ENCODE measurements at places on chromosomes 7 and 10.

DNA sequence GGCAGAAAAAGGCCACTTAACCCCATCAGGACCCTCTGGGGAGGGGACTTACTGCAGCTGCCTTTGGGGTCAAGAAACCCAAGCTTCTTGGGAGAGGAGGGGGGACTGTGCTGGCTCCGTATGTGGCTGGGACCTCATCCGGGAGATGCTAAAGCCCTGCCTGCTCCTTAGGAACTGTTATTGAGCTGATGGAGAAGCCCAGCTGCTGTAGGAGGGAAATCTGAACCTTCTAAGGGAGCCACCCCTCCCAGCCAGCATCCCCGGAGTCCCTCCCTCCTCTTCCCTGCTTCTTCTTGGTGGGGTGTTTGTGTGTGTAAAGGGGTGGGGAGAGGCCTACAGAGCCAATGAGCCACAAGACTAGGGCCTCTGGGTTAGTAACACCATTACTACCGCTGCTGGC is 8.2 kb downstream of the KCNIP2 start:
- DNase-seq, result no peak

GRCh38 chr10:33493978-33494377 is 159.5 kb upstream of the NRP1 start:
- DNase-seq, result no peak

- no peak for DNase-seq
Observed at GRCh38 chr7:101634196-101634717, 5.2 kb upstream of the MYL10 start.

DNA sequence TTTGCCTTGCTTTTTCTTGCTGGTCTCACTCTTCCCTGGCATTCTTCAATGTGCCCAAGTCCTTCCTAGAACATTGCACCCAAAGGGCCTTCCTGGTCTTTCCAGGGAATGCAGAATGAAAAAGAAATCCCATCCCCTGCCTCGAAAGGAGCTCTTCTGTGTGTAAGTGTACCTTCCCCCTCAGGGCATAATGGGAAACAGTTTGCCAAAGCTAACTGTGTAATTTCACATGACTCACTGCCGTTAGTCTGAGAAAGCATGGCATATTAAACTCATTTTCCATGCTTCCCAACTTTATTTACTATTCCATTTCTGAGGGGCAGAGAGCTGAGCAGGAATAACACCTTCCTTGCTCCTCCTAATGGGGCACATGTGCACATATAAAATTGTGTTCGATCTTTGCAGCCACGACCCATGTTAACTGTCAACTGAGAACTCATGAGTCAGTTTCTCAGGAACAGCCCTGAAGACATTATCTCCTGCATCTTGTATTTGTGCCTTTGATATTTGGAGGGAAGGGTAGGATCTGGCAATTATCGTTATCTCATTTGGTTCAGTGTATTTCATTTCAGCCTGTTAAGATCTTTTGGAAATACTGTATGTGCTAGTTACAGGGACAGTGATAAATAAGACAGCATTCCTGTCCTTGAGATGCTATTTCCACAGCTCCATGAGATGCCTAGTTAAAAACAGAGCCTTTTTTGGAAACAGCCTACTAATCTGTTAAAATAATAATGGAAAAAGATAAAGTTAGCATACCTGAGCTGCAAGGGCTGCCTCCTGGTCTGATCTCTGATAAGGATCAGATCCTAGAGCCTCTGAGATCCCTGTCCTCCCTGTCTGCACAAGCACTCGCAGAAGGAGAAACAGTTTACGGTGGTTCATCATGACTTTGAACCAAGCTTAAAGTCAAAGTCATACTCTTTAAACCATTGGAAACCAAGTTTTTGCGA is 42.3 kb downstream of the IKZF1 start:
- DNase-seq, result peak; percentile 84

- no peak for DNase-seq
Observed at GRCh38 chr10:85623758-85624157, 742.8 kb downstream of the GRID1 start.

GRCh38 chr10:86665868-86666267 is 2.4 kb upstream of the LDB3 start:
- DNase-seq, result no peak

GRCh38 chr7:87476179-87476557 is 688 bp upstream of the ABCB4 start:
- no peak for DNase-seq

DNA sequence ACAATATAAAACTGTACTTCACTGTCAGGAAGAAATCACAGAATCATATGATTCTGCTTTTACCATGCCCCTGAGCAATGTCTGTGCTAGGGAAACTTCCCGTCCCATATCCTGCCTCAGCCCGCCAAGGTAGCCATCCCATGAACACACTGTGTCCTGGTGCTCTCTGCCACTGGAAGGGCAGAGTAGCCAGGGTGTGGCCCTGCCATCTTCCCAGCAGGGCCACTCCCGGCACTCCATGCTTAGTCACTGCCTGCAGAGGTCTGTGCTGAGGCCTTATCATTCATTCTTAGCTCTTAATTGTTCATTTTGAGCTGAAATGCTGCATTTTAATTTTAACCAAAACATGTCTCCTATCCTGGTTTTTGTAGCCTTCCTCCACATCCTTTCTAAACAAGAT is 31.8 kb downstream of the AP3M1 start:
- no peak for DNase-seq

- DNase-seq, result no peak
Observed at GRCh38 chr7:95404316-95404865, 8.2 kb upstream of the PON3 start.

DNA sequence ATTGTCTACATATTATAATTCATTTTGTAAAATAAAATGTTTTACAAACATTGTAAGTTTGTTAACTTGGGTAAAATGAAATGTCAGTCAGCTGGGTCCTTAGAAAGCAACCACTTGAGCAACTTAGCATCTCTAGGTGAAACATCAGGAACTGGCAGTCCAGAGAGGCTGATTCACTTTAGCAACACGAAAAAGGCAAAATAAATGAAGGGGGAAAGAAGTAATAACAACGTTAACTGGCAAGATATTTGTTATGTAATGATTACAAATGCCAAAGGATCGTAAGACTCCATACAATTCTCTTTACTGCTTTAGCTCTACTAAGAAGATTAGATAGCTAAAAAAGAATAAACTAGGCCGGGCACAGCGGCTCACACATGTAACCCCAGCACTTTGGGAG is 5.0 kb downstream of the PDZD8 start:
- no peak for DNase-seq

DNA sequence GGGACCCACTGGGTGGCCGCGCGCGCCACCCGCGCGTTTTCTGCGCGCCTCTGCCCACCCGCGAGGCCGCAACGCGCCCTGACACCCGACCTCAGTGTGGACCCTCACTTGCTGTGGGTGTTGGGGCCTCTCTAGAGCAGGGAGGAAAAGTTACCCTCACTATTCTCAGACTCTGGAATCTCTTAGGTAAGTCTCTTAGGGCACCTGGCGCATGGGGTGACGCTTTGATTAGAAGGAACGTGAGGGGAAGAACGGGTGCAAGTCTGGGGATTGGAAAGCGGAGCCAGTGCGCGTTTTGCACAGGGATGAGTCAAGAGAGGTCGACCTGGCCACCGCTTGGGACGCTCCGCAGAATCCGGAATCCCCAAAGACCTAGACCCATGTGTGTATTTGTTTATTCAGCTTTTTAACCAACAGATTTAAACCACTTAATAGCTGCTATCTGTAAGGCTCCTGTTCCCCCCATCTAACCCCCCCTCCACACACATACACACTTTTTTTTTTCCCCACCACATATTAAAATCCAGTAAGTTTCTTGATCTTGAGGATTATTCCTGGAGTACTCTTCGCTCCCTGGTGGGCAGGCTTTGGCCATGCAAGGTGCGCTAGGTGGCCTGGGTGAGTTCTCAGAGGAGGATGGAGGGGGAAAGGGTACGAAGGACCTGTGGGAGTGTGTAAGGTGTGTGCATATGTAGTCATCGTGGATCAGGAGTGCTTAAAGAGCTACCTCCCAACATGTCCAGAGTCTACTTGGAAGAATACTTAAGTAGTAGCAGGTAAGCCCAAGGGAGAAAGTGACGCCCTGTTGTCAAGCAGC is 169.1 kb upstream of the PPP1R3A start:
- no peak for DNase-seq

- no peak for DNase-seq
Observed at GRCh38 chr10:97538411-97538810, 34.2 kb upstream of the ANKRD2 start.

DNA sequence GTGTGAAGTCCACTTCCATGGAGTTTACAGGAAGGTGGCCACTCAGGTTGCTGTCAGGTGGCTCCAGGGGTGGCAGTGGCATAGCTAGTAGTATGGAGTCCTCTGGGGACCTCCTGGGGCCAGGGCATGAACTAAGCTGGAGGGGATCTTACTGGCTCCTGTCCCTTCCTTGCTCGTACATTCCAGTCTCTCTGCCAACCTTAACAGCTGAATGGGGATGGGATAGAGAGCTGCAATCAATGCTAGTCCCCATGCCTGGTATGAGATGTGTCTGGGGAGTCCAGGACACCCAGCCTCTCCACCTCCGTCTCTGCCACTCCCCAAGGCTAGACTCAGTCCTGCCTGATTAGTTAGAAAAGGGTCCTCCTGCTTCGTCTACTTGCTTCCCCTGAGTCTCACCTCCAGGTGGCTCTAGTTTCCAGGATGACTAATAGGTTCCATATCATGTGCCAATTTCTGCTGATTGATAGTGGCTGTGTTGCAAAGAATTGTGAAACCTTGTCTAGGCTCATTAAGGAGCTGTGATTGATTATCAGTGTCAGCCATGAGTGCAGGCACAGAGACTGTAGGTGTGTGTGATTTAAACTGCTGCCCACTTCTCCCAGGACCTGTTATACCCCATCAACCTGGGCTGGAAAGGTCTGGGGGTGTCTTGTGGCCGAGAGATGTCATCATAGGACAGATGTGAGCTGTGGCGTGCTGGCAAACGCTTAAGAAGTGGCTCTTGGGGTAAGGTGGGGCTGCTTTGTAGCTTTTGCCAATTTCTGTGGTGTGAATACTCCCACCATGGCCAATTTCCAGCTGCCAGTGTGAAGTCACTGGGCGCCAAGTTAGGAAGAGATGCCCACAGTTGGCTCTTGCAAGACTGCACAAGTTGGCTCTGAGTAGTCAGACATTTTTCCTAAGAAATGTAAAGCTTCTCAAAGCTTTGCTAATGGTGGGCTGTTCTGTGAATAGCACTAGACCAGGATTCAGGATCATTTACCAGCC is 59.8 kb downstream of the COL13A1 start:
- DNase-seq, result peak; percentile 20

DNA sequence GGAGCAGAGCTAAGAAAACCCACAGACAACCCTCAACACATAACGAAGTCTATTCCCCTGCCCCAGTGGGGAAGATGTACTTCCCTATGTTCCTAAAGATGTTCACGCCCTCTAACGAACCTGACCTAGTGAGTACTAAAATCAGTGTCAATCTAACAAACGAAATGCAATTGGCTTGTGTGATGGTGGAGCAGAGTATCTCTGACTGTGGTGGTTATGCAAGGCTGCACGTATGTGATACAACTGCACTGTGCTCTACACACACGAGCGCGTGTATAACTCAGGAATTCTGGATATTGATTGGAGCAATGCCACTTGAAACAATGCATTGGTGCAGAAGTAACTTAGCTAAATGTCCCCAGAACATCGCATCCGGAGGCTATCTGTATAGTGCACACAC is 1.3 kb downstream of the ANKRD16 start:
- DNase-seq, result no peak

DNA sequence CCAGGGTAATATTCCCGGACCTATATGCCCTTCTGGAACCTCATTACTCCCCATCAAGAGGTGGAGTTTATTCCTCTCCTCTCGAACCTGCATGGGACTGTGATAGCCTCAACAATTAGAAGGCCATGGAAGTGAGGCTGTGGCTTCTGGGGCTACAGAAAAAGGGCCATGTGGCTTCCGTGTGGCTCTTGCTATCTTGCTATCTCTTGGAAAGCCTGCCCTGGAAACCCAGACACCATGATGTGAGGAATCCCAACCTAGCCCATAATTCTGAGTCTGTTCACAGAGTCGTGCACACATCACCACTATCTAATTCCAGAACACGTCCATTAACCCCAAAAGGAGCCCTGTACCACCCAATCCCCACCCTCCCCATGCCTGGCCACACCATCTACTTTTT is 20.8 kb upstream of the SH3PXD2A start:
- DNase-seq, result no peak

DNA sequence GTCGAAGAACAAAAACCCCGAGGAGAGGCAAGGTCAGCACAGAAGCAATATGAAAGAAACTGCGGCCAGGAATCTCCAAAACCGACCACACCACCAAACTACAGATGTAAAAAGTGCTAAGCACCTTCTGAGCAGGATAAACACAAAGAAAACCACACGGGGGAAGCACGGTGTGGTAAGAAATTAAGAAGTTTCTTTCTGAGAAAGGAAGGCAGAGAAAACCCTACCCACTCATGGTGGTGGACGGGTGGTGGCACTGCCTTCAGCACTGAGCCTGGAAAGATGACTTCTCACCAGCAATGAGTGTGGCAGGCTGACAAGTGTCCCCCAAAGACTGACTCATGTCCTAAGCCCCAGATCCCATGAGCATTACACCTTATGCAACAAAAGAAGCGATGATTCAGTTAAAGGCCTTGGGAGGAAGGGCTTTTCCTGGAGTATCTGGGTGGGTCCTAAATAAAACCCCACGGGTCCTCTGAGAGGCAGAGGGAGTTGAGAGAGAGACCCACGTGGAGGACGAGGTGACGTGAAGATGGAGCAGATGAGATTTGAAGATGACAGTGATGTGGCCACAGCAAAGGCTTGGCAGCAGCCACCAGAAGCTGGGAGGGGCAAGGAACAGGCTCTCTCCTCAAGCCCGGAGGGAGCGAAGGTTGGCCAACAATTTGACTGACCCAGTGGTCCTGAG is 124.9 kb downstream of the DLG5 start:
- no peak for DNase-seq

GRCh38 chr10:63611078-63611477 is 89.9 kb downstream of the REEP3 start:
- no peak for DNase-seq

DNA sequence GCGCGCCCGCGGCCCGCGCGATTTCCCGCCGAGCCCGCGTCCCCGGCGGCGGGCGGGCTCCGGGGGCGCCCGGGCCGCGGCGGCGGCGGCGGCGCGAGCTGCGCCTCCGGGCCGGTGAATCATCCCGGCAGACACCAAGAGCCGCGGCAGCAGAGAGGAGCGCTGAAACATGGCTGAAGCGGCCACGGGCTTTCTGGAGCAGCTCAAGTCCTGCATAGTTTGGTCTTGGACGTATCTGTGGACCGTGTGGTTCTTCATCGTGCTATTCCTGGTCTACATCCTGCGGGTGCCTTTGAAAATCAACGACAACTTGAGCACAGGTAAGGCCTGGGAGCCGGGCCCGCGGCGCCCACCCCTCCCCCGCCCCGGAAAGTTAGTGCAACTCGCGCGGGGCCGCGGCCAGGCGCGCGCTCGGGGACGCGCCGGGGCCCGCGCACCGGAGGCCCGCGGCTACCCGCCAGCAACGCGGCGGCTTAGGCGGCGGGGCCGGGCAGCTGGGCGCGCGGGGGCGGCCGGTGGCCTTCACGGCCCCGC is at the start of gene ST7:
TSS of gene ST7 (plus strand) at position 130 of the 534 bp plus-strand sequence. CDS start at position 170, 40 bp downstream.
- DNase-seq, result peak; percentile 64

DNA sequence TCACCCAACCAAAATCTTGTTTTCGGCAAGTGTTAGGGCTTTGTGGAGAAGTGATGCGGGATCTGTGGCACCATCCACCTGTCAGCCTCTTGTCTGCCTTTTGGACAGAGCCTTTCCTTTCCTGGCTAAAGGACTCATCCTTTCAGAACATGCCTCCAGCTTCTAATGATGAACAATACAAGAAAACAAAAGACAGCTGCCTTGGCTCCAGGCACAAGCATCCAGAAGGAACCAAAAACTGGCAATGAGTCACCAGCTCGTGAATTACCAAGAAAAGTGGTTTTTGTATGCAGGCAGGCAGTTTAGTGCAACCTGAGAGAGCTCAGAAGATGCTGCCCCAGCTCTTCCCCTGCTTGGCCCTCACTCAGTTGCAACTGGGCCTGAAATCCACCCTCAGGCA is 84.6 kb upstream of the NAMPT start:
- DNase-seq, result no peak

- no peak for DNase-seq
Observed at GRCh38 chr10:99731306-99732032, 458 bp downstream of the COX15 start.
